ENCODE measurements at places on chromosomes 5 and 9.

DNA sequence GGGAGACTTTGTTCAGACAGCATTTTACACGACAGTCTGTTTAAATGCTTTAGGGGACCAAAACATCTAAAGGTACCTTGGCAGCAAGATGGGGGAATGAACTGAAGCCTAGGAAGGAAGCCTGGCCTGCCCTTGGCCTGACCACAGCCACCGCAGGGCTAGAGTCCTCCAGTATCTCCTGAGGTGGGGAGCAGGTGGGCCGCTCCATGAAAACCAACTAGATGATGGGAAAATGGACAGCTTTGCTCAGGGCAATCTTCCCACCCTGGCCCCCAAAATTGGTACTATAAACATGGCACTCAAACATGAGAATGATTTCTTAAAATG lies 153.3 kb downstream of the AUH start:
- DNase-seq, result no peak

- DNase-seq, result peak; percentile 79
Observed at GRCh38 chr5:10467281-10468198, 25.9 kb downstream of the ROPN1L start.

DNA sequence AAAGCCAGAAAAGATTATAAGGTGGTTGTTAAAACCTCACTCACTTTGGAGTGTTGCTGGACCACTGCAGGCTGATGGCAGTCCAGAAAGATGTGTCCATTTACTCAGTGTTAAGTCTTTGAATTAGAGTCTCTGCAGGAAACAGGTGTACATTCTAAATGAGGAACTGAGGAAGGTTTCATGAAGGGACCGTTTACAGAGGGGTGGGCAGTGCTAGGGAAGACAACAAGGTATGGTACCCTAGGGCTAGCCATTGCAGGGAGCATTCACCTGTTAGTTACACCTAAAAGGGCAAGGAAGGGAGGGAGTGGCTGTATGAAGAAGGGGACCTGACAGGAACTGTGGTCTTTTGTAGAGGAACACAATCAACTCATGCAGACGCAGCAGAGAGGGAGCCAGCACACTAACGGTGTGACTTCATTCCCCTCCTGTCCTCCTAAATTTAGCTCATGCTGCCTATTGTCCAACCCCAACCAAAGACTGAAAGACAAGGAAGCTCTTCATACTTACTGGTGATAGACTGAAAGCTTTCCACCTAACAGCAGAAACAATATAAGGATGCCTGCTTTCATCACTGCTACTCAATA lies 32.2 kb upstream of the PAX5 start:
- no peak for DNase-seq

DNA sequence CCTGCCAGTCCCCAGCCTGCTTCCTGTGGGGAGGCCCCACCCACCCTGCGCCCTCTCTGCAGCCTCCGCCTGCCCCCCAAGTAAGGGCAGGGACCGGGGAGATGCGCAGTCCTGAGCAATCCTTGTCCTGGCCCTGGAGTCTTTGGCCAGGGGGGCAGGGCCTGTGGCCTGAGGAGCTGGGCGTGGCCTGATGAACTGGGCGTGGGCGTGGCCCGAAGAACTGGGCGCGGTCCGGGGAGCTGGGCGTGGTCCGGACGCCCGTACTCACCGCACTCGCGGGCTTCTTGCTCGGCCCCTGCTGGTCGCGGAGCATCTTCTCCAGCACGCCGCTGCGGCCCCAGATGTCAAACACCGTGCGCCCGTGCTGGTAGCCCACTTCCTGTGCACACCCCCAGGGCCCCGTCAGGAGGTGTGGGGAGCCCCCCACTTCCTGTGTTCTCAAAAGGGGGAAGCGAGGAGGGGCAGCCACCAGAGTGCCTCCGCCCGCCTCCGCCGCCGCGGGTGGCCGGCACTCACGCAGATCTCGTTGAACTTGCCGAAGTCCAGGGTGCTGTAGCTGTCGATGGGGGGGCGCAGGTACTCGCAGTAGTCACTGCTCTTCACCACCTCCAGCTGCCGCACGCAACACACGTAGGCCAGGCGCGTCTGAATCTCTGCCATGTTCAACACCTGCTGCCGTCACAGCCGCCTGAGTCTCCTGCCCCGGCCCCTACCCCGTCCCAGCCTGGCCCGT lies 2.7 kb upstream of the NSMF start:
- peak; percentile 95 for DNase-seq

DNA sequence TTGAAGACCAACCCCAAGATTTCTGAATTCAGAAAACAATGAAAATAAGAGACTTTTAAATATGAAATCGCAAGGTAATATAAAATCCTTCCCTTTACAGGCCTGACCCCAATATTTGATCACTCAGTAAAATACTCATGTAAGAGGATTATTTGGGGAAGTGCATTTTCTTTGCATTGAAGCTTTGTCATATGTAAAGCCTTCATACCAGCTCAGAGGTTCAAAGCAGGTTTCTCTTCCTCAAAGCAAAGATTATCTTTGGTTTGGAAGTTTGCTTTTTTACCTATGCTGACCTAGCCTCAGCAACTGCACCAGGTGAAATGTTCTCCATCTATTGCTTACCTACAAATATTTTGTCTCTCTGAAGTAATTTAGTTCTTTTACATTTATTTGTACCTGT lies 106.5 kb upstream of the PARP8 start:
- no peak for DNase-seq

Measured in inflammatory macrophage treated with lipopolysaccharide for 1 hour (primary cell).